ENCODE measurements at places on chromosomes 12 and 14.

DNA sequence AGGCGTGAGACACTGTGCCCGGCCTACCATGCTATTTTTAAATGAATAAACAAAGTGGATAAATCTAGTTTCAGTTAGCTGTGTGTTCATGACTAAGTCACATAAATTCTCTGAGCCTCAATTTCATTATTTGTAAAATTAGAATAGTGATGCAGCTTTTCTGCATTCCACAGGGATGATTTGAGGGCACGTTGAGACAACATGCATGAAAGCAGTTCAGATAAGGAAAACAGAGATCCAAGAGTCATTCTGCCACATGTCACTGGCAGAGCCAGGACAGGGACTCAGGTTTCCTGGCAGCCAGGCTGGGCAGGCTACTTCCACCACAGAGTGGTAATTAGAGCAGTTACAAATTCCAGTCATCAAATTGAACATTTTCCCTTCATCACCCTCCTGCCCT lies 2.9 kb upstream of the PPP4R4 start:
- peak; percentile 32 for DNase-seq

- DNase-seq, result no peak
Observed at GRCh38 chr12:89354612-89355067, 2.3 kb upstream of the DUSP6 start.

- DNase-seq, result no peak
Observed at GRCh38 chr14:76112889-76113624, 38.7 kb upstream of the GPATCH2L start.

DNA sequence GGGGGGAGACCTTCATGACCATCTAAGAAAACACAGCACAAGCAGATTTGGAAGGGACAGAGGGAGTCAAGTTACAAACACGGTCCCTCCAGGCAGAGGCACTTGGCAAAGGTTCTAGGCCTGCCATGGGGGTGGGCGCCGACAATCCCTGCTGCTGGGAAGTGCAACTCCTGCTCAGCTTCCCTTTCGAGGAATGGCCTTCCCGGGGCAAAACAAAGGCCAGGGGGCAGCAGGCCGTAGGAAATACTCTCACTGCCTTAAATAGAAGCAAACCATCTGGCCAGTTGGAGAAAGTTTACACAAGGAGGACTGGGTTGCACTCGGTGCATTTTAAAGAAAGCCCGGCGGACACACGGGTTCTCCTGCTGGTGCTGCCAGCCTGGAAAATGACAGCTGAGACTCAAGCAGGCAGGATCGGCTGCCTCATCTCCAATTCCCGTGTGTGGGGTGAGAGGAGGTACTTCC lies 65.8 kb downstream of the ITPK1 start:
- no peak for DNase-seq

DNA sequence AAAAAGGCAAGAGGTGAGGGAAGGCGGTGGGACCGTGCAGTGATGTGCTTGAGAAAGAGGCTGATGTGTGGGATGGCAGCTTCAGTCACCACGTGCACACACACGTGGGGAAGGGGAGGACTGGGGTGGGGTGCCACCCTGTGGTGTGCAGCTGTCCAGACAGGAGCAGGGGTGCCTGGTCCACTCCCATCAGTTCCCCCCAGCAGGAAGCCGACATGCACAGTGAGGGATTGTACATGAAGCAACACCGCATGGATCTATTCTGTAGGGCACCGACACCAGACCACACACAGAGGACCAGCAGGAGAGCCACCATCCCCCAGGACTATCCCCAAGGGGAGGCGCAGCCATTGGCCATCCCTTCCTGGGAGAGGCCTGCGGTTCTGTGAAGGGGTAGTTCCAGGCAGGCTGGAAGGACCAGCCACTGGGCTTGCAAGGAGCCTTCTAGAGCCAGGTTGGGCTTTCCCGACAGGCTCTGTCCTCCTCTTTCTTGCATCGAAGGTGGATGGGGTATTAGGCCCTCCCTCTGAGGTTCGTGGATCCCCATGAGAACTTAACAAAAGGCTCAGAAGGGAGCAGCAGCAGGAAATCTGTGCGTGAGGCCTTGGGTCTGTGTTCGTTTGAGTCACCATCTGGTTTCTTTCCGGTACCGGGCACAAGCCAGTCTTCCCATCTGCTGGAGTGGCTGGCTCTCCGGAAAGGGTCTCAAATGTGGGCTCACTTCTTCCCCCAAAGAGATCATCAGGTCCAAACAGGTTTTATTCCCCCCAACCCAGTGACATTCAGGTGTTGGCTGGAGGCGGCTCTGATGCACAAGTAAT lies 59.8 kb downstream of the PLEKHG3 start:
- DNase-seq, result peak; percentile 37

DNA sequence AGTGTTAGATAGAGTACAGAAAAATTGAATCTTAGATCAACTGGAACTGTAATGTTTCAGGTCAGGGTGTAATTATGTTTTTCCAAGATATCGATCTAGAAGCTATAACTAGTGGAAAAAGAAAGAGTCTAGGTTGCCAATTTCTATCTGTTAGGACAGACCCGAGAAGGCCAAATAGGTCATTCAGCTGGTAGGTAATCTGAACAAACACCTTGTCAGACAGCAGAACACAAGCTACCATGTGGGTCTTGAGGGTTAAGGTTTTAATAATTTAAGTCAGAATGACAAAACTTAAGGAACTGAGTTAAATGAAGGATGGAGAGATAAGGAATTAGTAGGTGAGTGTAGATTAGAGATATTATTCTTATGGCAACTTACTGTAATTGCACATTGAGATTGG lies 44.9 kb upstream of the KCNMB4 start:
- no peak for DNase-seq

GRCh38 chr12:64044191-64044590 lies 177.9 kb downstream of the KICS2 start:
- DNase-seq, result no peak

- peak; percentile 12 for DNase-seq
Observed at GRCh38 chr14:102209224-102209966, 69.7 kb downstream of the WDR20 start.

DNA sequence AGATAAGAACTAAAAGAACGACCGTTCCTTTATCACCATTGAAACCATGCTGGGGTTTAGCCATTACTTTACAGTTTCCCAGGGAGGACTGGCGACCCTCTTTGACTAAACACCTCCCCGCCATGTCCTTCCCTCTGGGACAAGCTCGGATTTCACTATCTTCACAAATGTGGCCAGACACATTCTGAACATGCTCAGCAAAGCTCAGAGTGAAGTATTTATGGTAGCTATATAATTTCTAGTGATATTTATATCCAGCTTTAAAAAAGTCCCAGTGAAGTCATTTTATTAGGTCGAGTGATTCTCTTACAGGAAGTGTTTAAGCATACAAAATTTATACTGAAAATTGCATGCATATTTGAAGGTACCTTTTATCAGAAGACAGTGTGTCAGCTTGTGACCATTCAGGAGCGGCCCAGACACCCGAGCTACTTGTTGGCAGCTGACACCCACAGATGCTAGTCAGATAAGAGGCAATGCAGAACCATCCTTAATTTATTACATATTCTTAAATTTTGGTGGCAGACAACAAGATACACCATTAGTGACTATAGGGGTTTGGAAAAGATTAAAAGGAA lies 36.8 kb downstream of the NIN start:
- DNase-seq, result no peak

- DNase-seq, result no peak
Observed at GRCh38 chr14:30464481-30464880, 94.5 kb upstream of the G2E3 start.

DNA sequence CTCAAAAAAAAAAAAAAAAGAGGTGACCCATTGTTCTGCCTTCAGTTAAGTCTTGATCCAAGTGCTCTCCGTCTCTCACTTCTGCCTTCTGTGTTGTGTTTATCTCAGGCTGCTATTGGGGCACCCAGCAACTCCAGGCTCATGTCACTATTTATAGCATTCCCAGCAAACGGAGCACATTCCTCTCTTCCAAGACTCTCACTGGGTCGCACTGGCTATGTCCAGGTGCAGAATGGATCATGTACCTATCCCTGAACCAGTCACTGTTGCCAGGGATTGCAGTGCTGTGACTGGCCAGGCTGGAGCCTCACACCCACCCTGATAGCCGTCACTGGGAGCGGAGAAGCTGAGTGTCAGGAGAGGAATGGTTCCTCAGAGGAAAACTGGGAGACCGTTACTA lies 31.2 kb downstream of the RHOF start:
- DNase-seq, result no peak

DNA sequence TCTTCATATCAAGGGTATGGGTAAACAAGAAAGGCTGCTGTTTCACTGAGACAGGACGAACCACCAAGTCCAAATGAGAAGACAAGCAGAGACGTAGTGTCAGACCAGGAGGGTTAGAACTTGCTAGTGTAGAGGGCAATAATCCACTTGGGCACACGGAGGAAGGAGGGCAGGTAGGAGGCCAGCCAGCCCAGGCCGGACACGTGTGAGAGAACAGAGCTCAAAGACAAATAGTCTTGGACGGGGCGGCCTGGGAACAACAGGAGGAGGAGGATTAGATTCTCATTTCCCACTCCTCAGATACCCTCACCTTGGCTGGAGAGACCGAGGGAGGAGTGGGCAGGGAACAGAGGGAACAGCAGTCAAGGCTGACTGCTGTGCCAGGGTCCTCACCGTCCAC lies 8.8 kb downstream of the DHRS1 start:
- no peak for DNase-seq

GRCh38 chr12:42936991-42937390 lies 347.4 kb upstream of the PRICKLE1 start:
- DNase-seq, result peak; percentile 2

- no peak for DNase-seq
Observed at GRCh38 chr14:95675486-95675885, 10.7 kb upstream of the TCL1B start.

DNA sequence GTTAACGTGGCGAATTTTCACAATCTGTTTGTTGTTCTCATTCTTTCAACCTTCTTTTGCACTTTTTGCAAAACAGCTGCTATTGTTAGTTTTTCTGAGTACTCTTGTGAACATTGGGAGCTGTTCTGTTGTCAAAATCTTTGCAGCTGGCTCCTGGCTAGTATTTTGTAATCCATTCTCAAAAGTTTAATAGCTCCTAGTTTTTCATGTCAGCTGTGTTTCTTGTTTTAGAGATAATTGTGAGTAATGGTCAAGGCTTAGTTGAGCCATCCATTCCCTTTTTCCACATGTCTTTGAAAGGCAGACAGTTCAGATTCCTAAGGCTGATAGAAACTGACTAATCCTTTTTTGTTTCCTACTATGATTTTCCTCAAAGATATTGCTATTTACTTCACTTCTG lies 39.1 kb upstream of the CRADD start:
- peak; percentile 13 for DNase-seq

DNA sequence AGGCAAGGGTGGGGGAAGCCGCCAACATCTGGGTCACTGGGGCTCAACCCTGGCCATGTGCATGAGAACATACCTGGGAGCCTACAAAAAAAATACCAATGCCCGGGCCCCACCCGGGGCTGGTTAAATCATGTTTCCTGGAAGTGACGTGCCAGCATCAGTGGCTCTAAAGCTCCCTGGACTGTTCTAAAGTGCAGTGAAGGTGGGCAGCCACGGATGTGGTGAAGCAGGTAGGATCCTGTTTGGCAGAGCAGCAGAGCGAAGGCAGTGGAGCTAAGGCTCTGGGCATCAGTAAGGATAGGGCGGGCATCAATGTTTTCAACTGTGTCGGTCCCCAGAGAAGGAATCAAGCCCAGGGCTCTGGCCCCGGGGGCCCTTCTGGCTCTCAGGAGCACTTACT lies 525 bp upstream of the GPR68 start:
- DNase-seq, result no peak

DNA sequence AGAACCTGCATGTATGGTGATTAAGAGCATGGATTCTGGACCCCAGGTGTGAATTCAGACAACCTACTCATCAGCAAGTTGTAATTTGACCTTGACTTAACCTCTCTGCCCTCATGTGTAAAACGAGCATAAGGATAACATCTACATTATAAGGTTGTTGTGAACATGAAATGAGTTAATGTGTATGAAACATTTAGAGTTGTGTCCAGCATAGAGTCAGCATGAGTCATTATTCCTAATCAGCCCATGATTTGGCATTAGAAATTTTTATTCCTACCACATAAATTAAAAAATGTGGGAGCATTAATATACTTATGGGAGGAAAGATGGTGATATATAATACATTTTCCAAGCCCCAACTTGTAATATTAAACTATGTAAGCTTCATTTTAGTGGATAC lies 95.9 kb upstream of the DDHD1 start:
- DNase-seq, result peak; percentile 8

- DNase-seq, result peak; percentile 40
Observed at GRCh38 chr12:46522071-46522470, 149.5 kb upstream of the SLC38A2 start.

DNA sequence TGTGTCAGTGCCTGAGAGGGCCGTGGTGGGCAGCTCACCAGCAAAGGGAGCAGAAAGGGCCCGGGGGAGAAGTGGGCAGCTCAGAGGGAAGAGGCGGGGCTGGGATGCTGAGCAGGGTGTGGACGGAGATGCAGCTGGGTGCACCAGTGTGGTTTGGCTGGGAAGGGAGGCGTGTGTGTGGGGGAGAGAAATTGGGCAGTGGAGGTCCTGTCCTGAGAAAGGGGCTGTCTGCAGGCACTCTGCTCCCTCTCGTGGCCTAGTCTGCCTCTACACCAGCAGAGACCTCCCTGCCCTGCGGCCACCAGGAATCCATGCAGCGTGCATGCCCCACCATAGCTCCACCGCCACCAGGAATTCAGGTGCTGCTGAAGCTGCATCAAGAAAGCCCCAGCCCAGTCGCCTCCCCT lies 6.4 kb downstream of the TMEM121 start:
- no peak for DNase-seq

All from HCEC 1CT (cell line).